Endodermal cell (in vitro differentiated cells): ENCODE measurements at places on chromosomes 11 and 22. TPM values are rescaled to one million over a fixed set of nuclear protein-coding genes. Genes with fewer than 3 reads are reported as not detected.
A peak's percentile ranks its signal among the peaks of the same experiment; 100 is the strongest.

GRCh38 chr11:350723-351255, 18.5 kb upstream of the B4GALNT4 start:
- H3K27ac ChIP-seq = no peak overlapping the region
- DNase-seq = peak; percentile 59
- no peak overlapping the region for H3K4me3 ChIP-seq
- H3K4me1 ChIP-seq = peaks cover 6% of the 10 kb centered on the region

The TRIM48 gene
- total RNA-seq = not detected in 3 replicates

DNA sequence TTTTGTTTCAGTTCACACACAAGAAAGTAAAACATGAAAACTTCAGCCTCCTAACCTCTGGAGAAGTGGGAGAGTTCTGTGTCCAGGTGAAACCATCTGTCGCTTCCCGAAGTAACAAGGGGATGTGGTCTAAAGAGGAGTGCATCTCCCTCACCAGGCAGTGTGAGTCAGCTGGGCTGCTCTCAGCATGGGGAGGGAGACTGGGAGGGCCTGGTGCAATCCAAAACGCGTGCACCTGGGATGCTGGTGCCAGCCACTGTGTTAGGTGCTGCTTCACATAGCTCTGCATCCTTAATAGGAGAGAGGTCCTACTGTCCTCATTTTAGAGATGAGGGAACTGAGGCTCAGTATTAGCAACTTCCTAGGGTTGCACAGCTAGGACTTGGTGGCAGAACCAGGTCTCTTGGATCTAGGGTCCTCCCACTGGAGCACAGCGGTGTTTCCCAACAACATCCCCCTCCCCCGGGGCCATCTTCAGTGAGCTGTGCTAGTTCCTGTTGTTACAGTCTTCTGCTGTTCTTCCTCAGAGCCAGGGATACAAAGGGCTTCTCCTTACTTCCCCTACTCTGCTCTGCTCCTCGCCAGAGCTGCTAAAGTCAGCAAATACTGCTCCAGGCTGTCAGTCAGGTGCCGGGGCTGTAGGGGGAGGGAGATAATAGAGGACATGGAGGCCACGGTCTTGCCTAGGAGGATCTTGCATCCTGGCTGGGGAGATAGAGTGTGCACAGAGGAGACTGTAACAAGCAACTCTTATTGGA, 8.0 kb downstream of the IL10RA start:
- no peak overlapping the region for H3K27ac ChIP-seq
- H3K36me3 ChIP-seq = no peaks in the 10 kb centered on the region

The IGSF22 gene
- total RNA-seq = 0.22 to 0.36 TPM (median 0.28 TPM) in 3 replicates

The PNPLA3 gene
- total RNA-seq = 42.5 and 52.6 TPM in 2 replicates

- no peak overlapping the region for H3K4me3 ChIP-seq
- no peak overlapping the region for H3K27ac ChIP-seq
- DNase-seq = no peak
- H3K4me1 ChIP-seq = peaks cover 5% of the 10 kb centered on the region
- H3K27me3 ChIP-seq = no peaks in the 10 kb centered on the region
Observed at GRCh38 chr11:11731311-11732083, 109.7 kb upstream of the GALNT18 start.

GRCh38 chr11:46475051-46475925, 83.7 kb upstream of the CHRM4 start:
- H3K36me3 ChIP-seq = peaks cover 12% of the 10 kb centered on the region
- no peaks in the 10 kb centered on the region for H3K4me1 ChIP-seq
- DNase-seq = no peak
- no peak overlapping the region for H3K27ac ChIP-seq
- H3K27me3 ChIP-seq = no peaks in the 10 kb centered on the region

The DAGLA gene
- 5.0 and 5.6 TPM in 2 replicates for total RNA-seq

The RIC3 gene
- 19.9 and 25.3 TPM in 2 replicates for total RNA-seq

The DTX4 gene
- total RNA-seq = 14.8 and 16.1 TPM in 2 replicates

DNA sequence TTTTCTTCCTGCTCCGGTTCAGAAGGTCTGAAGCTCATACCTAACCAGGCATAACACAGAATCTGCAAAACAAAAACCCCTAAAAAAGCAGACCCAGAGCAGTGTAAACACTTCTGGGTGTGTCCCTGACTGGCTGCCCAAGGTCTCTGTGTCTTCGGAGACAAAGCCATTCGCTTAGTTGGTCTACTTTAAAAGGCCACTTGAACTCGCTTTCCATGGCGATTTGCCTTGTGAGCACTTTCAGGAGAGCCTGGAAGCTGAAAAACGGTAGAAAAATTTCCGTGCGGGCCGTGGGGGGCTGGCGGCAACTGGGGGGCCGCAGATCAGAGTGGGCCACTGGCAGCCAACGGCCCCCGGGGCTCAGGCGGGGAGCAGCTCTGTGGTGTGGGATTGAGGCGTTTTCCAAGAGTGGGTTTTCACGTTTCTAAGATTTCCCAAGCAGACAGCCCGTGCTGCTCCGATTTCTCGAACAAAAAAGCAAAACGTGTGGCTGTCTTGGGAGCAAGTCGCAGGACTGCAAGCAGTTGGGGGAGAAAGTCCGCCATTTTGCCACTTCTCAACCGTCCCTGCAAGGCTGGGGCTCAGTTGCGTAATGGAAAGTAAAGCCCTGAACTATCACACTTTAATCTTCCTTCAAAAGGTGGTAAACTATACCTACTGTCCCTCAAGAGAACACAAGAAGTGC, 661 bp upstream of the MALAT1 start:
- peak overlapping the region; percentile 99 for H3K27ac ChIP-seq
- peak overlapping the region; percentile 97 for H3K4me3 ChIP-seq

The CELSR1 gene
- total RNA-seq = 27.6 and 34.1 TPM in 2 replicates

DNA sequence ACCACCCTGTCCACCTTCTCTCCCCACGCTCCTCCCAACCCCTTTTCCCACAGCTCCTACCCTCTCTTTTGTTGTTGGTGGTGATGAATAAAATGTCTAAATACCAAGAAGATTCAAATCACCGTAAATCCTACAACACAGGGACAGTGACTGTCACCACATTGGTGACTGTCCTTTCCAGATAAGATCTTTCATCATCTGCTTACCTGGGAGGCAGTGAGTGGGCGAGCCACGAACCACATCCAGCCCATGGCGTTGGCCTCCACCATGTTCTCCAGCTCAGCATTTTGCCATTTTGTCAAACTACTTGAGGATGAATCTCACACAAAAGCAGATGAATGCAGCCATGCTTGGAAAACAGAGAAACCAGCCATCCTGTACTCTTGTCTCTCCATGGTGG, 6.7 kb upstream of the CYTH4 start:
- no peaks in the 10 kb centered on the region for H3K36me3 ChIP-seq
- DNase-seq = peak; percentile 24
- no peak overlapping the region for H3K27ac ChIP-seq
- no peak overlapping the region for H3K4me3 ChIP-seq
- peaks cover under 1% of the 10 kb centered on the region for H3K27me3 ChIP-seq
- H3K4me1 ChIP-seq = no peaks in the 10 kb centered on the region

DNA sequence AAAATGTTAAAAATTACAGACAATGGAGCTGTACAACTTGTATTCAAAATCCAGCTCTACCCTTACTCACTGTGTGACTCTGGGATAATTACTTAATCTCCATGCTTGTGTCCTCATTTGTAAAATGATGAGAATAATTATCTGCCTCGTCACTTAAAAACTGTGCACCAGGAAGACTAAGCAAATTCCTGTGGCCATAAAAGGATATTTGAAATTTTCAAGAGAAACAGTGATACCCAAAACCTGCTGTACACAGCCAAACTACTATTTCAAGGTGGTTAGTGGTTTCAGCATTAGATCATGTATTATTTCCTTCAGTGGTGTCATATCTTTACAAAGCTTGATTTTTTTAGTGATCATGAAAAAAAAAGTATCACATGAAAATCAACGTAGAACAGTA, 136.9 kb downstream of the METTL15 start:
- H3K4me3 ChIP-seq = no peak overlapping the region
- H3K4me1 ChIP-seq = no peaks in the 10 kb centered on the region
- no peaks in the 10 kb centered on the region for H3K27me3 ChIP-seq
- no peak overlapping the region for H3K27ac ChIP-seq

DNA sequence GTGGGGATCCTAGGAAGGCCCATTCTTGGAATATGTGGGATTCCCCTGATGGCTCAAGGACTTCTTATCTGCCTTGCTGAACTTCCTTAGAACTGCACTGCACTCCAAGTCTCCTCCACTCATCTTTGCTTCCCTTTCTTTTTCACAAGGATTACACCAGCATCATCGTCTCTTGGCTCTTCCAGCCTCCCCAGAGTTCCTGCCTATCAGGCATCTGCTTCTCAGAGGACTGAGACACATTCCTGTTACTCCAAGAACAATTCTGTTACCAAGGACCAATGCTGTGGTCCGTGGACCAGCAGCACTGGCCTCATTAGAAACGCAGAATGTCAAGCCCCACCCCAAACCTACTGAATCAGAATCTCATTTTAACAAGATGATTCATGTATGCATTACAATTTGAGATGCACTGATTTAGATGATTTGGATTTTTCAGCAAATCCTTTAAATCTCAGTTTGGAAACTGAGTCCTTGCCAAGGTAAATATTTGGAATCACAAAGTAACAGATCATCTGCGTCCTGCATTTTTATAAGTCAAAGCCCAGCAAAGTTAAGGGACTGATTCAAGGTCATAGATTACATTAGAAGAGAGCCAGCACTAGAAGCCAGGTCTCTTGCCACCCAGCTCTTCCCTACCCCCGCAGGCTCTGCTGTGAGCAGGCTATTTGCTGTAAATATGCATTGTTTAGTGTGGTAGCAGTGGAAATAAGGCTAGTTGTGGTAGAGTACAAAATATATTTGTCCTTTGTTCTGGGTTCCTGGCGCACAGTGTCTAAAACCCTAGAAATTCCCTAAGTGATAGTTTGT, 110.9 kb downstream of the SWAP70 start:
- peaks cover 5% of the 10 kb centered on the region for H3K36me3 ChIP-seq
- no peaks in the 10 kb centered on the region for H3K27me3 ChIP-seq
- no peak for DNase-seq
- H3K27ac ChIP-seq = no peak overlapping the region
- H3K4me1 ChIP-seq = peaks cover 23% of the 10 kb centered on the region

- peak overlapping the region; percentile 82 for H3K27ac ChIP-seq
- no peaks in the 10 kb centered on the region for H3K36me3 ChIP-seq
- no peaks in the 10 kb centered on the region for H3K4me1 ChIP-seq
- DNase-seq = no peak
- H3K27me3 ChIP-seq = no peaks in the 10 kb centered on the region
Observed at GRCh38 chr11:64620381-64620971, 29.5 kb downstream of the SLC22A12 start.

The PTPRJ gene
- 22.3 and 26.5 TPM in 2 replicates for total RNA-seq
